ENCODE measurements at places on chromosomes 12 and 14.

DNA sequence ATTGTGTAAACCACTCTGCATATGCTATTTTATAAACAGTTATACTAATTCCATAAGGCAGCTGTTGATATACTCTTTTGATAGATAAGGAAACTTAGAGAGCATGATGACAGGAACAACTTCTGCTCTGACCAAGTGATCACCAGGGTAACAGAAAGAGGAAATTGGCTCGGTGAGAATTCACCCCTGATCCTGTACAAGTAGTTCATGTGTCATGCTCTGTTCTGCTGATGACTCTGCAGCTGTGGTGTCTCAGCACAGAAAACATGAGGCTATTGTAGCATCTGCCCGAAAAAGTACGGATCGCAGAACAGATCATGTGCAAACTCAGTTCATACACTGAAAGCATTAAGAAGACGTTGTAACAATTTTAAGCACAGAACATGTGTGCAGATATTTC lies 345.0 kb downstream of the LRIG3 start:
- peak; percentile 40 for DNase-seq

DNA sequence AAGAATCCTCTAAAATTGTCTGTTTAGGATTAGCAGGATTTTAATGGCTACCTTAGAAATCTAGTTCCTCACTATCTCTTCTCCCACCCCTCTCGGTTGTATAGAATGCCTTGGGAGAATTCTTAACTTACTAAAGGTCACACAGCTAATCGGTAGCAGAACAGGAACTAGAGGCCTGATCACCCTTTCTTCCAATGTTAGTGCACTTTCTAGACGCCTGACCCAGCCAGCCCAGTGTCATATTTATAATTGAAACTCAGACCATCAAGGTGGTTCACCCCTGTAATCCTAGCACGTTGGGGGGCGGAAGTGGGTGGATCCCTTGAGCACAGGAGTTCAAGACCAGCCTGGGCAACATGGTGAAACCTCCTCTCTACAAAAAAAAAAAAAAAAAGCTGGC lies 1.7 kb downstream of the TIGAR start:
- no peak for DNase-seq

DNA sequence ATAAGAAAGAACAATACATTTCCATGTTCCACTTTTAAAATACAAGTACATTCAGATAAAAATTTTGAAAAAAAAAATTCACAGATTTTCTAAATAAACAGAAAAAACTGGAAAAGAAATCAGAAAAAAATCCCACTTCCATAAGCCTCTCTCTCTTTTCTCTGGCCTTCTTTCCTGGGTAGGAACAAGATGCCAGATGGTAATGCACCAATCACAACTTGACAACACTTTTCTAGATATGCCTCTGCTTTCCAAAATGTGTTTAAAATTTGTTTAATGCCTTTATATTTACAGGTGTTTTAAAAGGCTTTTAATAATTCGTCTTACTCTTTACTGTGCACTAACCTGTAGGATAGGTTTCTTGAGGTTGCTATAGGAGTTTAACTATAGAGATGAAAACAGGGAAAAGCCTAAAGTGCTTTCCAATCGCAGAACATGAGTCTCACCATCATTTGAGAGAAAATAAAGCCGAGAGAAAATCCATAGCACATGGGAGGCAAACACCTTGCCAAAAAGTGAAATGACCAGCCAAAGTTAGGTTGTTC lies 74.2 kb downstream of the TMTC1 start:
- DNase-seq, result no peak

- no peak for DNase-seq
Measured at GRCh38 chr14:33103489-33103888, 164.8 kb downstream of the NPAS3 start.

- DNase-seq, result no peak
Measured at GRCh38 chr12:122870867-122871664, 24.9 kb downstream of the VPS37B start.

- DNase-seq, result no peak
Measured at GRCh38 chr12:2646341-2646740, 148.4 kb upstream of the FKBP4 start.

DNA sequence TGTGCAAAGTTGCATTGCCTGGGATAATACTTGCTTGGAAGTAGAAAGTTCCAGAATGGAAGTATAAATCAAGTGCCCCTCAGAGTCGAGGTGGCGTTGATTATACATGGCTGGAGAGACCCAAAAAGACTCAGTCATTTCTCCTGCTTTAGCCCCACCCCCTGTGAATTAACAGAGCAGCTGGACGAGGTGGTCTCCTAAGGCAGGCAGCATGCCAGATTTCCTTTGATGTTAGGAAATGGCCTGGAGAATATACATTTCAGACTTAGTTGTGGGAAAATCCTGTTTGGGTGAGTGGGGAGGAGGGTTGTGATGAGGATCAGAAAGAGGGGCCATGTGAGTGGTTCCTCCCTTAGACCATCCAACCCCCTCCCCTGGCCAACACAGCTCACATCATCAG lies 406.1 kb upstream of the TMPO start:
- DNase-seq, result no peak

DNA sequence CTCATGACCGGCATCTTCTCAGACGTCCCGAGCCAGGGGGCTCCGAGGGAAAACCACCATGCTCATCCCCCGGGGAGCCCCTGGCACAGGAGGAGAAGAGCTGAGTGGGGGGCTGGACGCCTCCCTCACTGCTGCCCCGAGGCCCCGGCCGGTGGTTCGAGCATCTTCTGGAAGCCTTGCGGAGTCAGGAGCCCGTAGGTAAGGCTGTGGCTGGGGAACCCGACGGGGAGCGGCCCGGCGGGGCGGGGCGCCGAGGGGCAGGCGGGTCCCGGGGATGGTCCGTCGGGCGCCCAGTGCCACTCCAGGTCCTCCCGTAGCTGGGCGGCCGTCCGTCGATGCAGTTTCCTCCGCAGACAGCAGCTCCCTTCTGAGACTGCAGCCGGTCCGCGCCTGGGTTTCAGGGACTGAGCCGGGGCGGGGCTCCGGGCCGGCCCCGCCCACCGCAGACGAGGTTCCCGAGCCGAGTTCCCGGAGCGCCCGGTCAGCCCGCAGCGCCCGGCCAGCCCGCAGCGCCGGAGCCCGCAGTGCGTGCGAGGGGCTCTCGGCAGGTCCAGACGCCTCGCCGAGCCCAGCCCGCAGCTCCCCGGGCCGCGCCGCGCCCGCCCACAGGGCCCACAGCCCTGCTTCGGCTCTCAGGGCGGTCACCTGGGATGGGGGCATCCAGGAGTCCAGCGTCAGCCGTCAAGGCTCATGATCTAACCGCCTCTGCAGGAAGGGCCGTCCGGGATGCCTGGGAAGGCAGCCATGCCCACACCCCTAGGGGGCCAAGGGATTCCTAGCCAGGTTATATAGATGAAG lies at the start of gene PGF:
PGF (minus strand) TSS at position 369 of the 798 bp plus-strand sequence; CDS start at position 14, 355 bp downstream.
- peak; percentile 63 for DNase-seq

GRCh38 chr12:109056891-109057290 lies 4.5 kb downstream of the USP30 start:
- no peak for DNase-seq

DNA sequence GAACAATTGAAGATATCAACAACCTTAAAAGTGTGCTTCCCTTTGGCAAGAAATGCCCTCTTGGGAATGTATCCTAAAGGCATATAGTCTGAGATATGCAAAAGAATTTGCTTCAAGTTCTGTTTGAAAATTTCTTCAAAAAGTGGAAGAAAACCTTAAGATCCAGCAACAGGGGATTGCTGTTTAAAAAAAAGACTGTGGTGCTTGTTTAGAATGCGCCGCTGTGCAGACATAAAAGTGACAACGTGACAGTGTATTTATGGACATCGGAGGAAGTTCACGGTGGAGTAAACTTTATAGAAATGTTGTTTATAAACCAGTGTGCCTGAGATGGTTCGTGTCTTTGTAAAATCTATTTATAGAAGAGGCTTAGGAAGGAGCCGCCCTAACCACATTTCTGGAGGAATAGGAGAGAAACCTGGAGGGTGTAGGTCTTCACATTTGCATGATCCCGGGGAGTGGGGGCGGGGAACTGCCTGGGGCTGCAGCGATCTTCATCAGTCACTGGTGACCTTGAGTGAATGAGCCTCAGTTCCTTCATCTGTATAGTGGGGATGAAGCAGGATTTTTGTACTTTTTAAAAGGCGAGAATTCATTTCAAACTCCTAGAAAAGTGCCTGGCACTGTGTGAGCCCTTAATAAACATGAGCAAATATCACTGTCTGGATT lies 27.5 kb downstream of the ADGRD1 start:
- DNase-seq, result no peak
